ENCODE measurements at places on chromosomes 5 and 9. TPM values are rescaled to one million over a fixed set of nuclear protein-coding genes. Genes with fewer than 3 reads are reported as not detected.

The SLC23A1 gene
- not detected for total RNA-seq

The NUTM2G gene
- total RNA-seq, result not detected

The RALGPS1 gene
- 12.5 TPM for total RNA-seq

The ANKRD34B gene
- total RNA-seq, result not detected

The PITX1 gene
- total RNA-seq, result not detected

The C5orf52 gene
- total RNA-seq, result not detected

The ECM2 gene
- 14.4 TPM for total RNA-seq

The MGAT1 gene
- total RNA-seq, result 133 TPM

The FGF1 gene
- total RNA-seq, result 39.9 TPM

The TAF11L10 gene
- not detected for total RNA-seq

The DNAH5 gene
- 0.24 TPM for total RNA-seq

The TRPM3 gene
- 0.71 TPM for total RNA-seq

The ROR2 gene
- total RNA-seq, result 18.0 TPM

The SHB gene
- 20.3 TPM for total RNA-seq

The CDH9 gene
- total RNA-seq, result not detected

The KIF20A gene
- total RNA-seq, result 0.13 TPM

Measured in left cardiac atrium (tissue), 4 donors.